Placental pericyte (primary cell): ENCODE measurements at places on chromosomes 16 and 17. TPM values are rescaled to one million over a fixed set of nuclear protein-coding genes. Genes with fewer than 3 reads are reported as not detected.

PMFBP1 gene
- total RNA-seq = 0.29 TPM in 1 of 2 replicates, not detected in the other

FBF1 gene
- 5.3 and 14.7 TPM in 2 replicates for total RNA-seq

GPR142 gene
- total RNA-seq = not detected in 2 replicates

TP53TG3D gene
- total RNA-seq = 0.43 and 1.3 TPM in 2 replicates

RASL10B gene
- total RNA-seq = 3.7 and 8.3 TPM in 2 replicates

AXIN2 gene
- total RNA-seq = 1.1 TPM in 2 replicates

CACNA1H gene
- 0.66 and 2.4 TPM in 2 replicates for total RNA-seq

RCVRN gene
- not detected in 2 replicates for total RNA-seq

ZMYND15 gene
- total RNA-seq = 0.22 TPM in 1 of 2 replicates, not detected in the other

ABCC11 gene
- total RNA-seq = under 0.01 TPM in 2 replicates

NDUFB10 gene
- 103 and 191 TPM in 2 replicates for total RNA-seq

EPX gene
- not detected in 2 replicates for total RNA-seq

ZNF469 gene
- total RNA-seq = 4.4 and 8.9 TPM in 2 replicates

HBA1 gene
- not detected in 2 replicates for total RNA-seq

CNTD1 gene
- under 0.01 TPM in 1 of 2 replicates, not detected in the other for total RNA-seq

HOXB4 gene
- under 0.01 and 0.57 TPM in 2 replicates for total RNA-seq

PRSS33 gene
- not detected in 2 replicates for total RNA-seq

BICDL2 gene
- under 0.01 TPM in 1 of 2 replicates, not detected in the other for total RNA-seq

CIAO2B gene
- 149 and 154 TPM in 2 replicates for total RNA-seq

OTOP2 gene
- total RNA-seq = not detected in 2 replicates

TLCD2 gene
- total RNA-seq = 1.0 and 5.3 TPM in 2 replicates

MEOX1 gene
- 0.22 and 6.6 TPM in 2 replicates for total RNA-seq

SLC47A1 gene
- total RNA-seq = 0.14 and 0.44 TPM in 2 replicates

CDH11 gene
- 338 and 1,064 TPM in 2 replicates for total RNA-seq

UMOD gene
- not detected in 2 replicates for total RNA-seq

CEP112 gene
- 6.8 and 8.3 TPM in 2 replicates for total RNA-seq

CBFA2T3 gene
- total RNA-seq = not detected in 2 replicates

KRT32 gene
- total RNA-seq = not detected in 2 replicates

KRTAP29-1 gene
- not detected in 2 replicates for total RNA-seq

SLFN12 gene
- 6.3 and 20.3 TPM in 2 replicates for total RNA-seq

TBC1D3D gene
- total RNA-seq = 0.44 TPM in 1 of 2 replicates, not detected in the other

STAT5A gene
- total RNA-seq = 4.6 and 7.7 TPM in 2 replicates

ERN2 gene
- not detected in 2 replicates for total RNA-seq

ABCC3 gene
- total RNA-seq = 31.1 and 85.8 TPM in 2 replicates

IRF8 gene
- 0.22 and 0.29 TPM in 2 replicates for total RNA-seq

C16orf92 gene
- total RNA-seq = not detected in 2 replicates

ZKSCAN2 gene
- 6.3 and 7.4 TPM in 2 replicates for total RNA-seq

MILR1 gene
- 10.7 and 21.6 TPM in 2 replicates for total RNA-seq

ABCC6 gene
- total RNA-seq = 0.29 and 0.44 TPM in 2 replicates

STX1B gene
- total RNA-seq = 1.1 and 3.0 TPM in 2 replicates

SDR42E1 gene
- 0.22 and 1.3 TPM in 2 replicates for total RNA-seq

C17orf107 gene
- total RNA-seq = 0.57 and 6.1 TPM in 2 replicates

HCRT gene
- total RNA-seq = not detected in 2 replicates

EVI2B gene
- 0.66 and 0.86 TPM in 2 replicates for total RNA-seq

SPATA22 gene
- total RNA-seq = 0.14 and 0.22 TPM in 2 replicates

CRHR1 gene
- total RNA-seq = not detected in 2 replicates

CCL23 gene
- not detected in 2 replicates for total RNA-seq

IGSF6 gene
- total RNA-seq = under 0.01 TPM in 2 replicates

SLC2A4 gene
- total RNA-seq = 0.22 TPM in 1 of 2 replicates, not detected in the other

TBX2 gene
- 42.5 and 102 TPM in 2 replicates for total RNA-seq

MMD gene
- 15.8 and 32.9 TPM in 2 replicates for total RNA-seq

KRTAP2-3 gene
- 0.72 TPM in 1 of 2 replicates, not detected in the other for total RNA-seq

BCAR1 gene
- total RNA-seq = 110 and 169 TPM in 2 replicates
